ENCODE measurements at places on chromosomes 3 and 15.

DNA sequence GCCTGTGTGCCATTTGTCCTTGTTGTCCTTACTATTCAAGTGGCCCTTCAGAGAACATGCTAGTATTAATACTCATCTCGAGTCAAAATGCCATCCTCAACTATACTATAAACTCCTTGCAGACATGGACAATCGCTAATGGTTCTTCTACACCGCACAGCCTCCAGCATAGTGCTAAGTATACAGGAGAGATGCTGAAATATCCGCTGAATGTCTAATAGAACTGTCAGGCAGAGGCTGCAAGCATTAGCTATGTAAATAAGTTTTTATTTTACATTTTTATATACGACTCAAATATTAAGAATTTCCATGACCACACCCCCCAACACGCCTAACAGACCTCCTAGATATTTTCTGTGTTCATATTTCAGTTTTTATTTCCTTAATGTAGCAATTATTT lies 39.4 kb downstream of the AAGAB start:
- DNase-seq: no peak

DNA sequence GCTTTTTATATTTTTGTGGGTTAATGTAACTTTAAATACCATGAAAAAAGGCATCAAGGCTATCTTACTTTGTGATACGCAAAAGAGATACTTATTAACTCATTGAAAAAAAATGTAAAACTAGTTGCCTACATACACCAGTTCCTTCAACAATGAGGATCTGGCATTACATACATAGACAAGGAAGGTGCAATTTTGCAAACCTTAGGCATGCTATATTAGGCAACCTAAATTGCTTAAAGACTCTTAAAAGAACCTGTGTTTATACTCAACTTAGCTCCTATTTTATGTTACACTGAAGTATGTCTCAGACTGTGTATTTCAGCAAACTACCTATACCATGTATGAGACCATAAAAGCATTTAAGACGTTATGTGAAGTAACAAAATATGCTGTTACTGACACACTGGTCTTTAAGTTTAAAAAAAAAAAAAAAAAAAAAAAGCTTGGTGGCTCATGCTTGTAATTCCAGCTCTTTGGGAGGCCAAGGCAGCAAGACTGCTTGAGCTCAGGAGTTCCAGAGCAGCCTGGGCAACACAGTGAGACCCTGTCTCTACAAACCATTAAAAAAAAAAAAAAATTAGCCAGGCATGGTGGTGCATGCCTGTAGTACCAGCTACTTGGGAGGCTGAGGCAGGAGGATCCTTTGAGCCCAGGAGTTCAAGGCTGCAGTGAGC lies 9.1 kb downstream of the TASOR start:
- no peak for DNase-seq

GRCh38 chr3:25000971-25001591 lies 427.0 kb upstream of the RARB start:
- DNase-seq: no peak

DNA sequence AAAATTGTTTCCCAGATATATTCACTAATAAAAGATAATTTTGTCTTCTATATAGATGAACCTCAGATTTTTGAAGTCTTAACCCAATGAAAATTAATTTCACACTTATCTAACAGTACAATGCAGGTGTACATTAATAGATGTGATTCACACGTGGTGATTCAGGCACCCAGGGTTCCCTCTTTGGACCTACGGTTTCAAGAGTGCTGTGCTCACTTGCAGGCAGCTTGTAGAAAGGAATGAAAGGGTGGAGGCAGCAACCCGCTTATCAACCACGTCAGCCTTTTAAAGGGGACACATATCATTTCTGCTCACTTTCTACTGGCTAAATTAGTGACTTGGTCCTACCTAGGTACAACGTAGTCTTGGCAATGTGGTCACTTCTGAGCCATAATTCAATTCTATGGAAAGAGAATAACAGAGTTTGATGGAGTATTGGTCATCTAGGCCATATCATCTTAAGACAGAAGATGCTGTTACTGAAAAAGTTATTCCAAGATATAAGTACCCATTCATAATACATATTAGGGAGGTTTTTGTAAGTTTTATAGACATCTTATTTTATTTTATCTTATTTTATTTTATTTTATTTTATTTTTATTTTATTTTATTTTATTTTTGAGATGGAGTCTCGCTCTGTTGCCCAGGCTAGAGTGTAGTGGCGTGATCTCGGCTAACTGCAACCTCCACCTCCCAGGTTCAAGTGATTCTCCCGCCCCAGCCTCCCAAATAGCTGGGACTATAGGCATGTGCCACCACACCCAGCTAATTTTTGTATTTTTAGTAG lies 37.9 kb downstream of the ACP3 start:
- no peak for DNase-seq

DNA sequence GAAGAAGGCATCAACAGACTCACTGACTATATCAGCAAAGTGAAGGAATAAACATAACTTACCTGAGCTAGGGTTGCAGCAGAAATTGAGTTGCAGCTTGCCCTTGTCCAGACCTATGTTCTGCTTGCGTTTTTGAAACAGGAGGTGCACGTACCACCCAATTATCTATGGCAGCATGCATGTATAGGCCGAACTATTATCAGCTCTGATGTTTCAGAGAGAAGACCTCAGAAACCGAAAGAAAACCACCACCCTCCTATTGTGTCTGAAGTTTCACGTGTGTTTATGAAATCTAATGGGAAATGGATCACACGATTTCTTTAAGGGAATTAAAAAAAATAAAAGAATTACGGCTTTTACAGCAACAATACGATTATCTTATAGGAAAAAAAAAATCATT lies 17.8 kb downstream of the LMOD3 start:
- DNase-seq: no peak

Data from cerebellar cortex (tissue), 1 donor.